ENCODE measurements at places on chromosomes 16 and 17. TPM values are rescaled to one million over a fixed set of nuclear protein-coding genes. Genes with fewer than 3 reads are reported as not detected.

Gene HID1
- polyA plus RNA-seq, result 10.8 TPM

Gene CARD14
- 2.2 TPM for polyA plus RNA-seq

Gene TGFB1I1
- 36.6 TPM for polyA plus RNA-seq

Gene AHSP
- polyA plus RNA-seq, result 3.0 TPM

Gene CACNG3
- polyA plus RNA-seq, result not detected

Gene KRTAP4-9
- not detected for polyA plus RNA-seq

Gene RAB26
- 2.1 TPM for polyA plus RNA-seq

Gene ABCC11
- polyA plus RNA-seq, result 0.20 TPM

Gene HSD17B1
- 4.7 TPM for polyA plus RNA-seq

Gene STX4
- 38.6 TPM for polyA plus RNA-seq

Gene GSE1
- 76.5 TPM for polyA plus RNA-seq

Gene BHLHA9
- polyA plus RNA-seq, result not detected

Gene TBX2
- 55.9 TPM for polyA plus RNA-seq

Gene RNF43
- polyA plus RNA-seq, result 12.9 TPM

Gene MT1M
- polyA plus RNA-seq, result 0.30 TPM

Gene PLXDC1
- polyA plus RNA-seq, result 5.9 TPM

Gene C17orf50
- polyA plus RNA-seq, result not detected

Gene CA5A
- polyA plus RNA-seq, result 0.25 TPM

Gene CD300E
- 0.10 TPM for polyA plus RNA-seq

Gene HSD17B2
- 11.2 TPM for polyA plus RNA-seq

Gene NFE2L1
- 218 TPM for polyA plus RNA-seq

Gene ST3GAL2
- 22.7 TPM for polyA plus RNA-seq

Gene PNMT
- polyA plus RNA-seq, result 1.7 TPM

Gene SULT1A4
- polyA plus RNA-seq, result 28.7 TPM

Gene SLC7A5
- polyA plus RNA-seq, result 3.8 TPM
